ENCODE measurements at places on chromosomes 16 and 17. TPM values are rescaled to one million over a fixed set of nuclear protein-coding genes. Genes with fewer than 3 reads are reported as not detected.

DNA sequence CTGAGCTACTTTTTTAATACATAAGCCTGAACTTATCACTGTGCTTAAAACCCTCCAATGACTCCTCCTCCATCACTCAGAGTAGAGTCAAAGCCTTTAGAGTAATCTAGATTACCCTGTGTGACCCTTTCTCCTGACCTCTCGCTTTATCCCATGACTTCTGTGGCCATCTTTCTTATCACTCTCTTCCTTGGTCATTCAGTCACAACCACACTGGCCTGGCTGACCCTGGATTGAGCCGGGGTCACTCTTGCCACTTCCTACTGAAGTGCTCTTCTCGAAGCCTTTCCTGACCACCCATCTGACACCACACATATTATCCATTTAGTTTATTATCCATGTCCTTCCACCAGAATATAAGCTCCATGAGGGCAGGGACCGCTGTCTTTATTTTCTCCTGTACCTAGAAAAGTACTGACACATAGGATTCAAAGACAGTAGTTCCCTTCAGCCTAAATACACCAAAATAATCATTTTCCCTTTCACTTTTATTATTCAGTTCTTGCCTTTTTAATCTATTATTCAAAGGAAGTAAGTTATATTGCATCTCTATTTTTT lies 28.0 kb upstream of the ABCA9 start:
- H3K4me1 ChIP-seq = no peaks in the 10 kb centered on the region
- no peak overlapping the region for H3K4me3 ChIP-seq
- H3K36me3 ChIP-seq = peaks cover 30% of the 10 kb centered on the region
- DNase-seq = no peak

Gene TAT
- not detected for total RNA-seq

DNA sequence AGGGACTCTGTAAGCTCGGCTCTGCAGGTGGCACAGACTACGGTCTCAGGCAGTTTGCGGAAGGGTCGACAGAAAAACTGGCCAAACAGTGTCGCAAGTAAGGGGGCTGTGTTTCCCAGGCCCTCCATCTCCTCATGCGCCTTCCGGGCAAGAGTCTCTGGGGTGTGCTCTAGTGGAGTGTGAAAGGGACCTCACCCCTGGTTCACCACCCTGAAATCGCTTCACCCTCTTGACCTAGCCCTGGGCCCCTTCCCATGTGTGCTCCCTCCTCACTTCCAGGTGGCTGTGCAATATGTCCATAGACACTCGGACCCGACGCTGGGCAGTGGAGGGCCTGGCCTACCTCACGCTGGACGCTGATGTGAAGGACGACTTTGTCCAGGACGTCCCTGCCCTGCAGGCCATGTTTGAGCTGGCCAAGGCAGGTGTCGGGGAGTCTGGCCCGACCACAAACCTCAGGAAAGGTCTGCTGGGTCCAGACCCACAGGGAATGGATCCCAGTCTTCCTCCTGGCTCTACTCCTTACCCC lies 22.3 kb downstream of the UNC45B start:
- H3K27me3 ChIP-seq = no peaks in the 10 kb centered on the region
- H3K36me3 ChIP-seq = peaks cover 29% of the 10 kb centered on the region
- no peak overlapping the region for H3K4me3 ChIP-seq
- H3K27ac ChIP-seq = no peak overlapping the region
- DNase-seq = no peak

DNA sequence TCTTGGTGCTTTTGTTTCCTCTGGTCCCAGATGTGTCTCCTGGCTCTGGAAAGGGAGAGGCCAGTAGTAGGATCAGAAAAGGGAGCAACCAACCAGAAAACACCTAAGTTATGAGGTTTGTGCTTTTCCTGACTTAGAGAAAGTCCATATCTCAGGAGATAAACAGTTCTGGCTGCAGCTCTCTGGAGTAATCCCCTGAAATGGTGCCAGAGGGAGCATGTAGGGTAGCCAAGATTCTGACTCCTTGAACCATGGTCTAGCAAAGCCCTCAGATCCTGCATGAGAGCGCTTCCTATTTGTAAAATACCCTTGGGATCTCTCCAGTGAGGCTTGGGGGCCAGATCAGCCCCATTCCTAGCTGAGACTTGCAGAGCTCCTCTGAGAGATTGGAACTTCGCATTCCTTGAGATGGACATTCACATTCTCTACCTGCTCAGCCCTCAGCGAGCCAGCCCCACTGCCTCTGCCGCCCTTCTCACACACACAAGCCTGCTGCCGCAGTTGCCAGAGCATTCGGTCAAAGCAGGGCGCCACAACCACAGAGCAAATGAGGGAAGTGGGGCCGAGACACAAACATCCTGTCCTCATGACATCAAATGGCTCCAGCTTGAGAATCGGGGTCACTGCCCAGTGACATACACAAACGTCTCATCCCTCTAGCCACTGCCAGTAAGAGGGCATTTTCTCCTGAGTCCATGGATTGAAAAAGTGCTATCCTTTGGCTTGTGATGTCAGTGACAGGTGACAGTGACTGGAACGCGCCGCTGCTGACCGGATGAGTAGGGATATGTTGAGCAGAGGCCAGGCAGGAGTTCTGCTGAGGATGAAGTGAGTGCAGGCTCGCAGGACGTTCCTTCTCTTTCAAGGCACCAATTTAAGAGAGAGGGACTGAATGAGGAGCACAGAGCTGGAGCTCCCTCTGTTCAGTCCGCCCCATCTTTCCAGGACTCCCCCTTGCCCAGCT lies 5.0 kb downstream of the ABHD15 start:
- no peaks in the 10 kb centered on the region for H3K36me3 ChIP-seq
- H3K27me3 ChIP-seq = no peaks in the 10 kb centered on the region
- peaks cover 40% of the 10 kb centered on the region for H3K4me1 ChIP-seq
- no peak overlapping the region for H3K4me3 ChIP-seq
- DNase-seq = peak; percentile 64

Gene PLLP
- 22.4 TPM for total RNA-seq

Gene C16orf54
- 0.90 TPM for total RNA-seq

GRCh38 chr16:68360956-68361355 lies 50.1 kb downstream of the PRMT7 start:
- H3K36me3 ChIP-seq = peaks cover 24% of the 10 kb centered on the region
- H3K4me3 ChIP-seq = no peak overlapping the region
- H3K4me1 ChIP-seq = no peaks in the 10 kb centered on the region

Gene WSB1
- total RNA-seq = 38.0 TPM

DNA sequence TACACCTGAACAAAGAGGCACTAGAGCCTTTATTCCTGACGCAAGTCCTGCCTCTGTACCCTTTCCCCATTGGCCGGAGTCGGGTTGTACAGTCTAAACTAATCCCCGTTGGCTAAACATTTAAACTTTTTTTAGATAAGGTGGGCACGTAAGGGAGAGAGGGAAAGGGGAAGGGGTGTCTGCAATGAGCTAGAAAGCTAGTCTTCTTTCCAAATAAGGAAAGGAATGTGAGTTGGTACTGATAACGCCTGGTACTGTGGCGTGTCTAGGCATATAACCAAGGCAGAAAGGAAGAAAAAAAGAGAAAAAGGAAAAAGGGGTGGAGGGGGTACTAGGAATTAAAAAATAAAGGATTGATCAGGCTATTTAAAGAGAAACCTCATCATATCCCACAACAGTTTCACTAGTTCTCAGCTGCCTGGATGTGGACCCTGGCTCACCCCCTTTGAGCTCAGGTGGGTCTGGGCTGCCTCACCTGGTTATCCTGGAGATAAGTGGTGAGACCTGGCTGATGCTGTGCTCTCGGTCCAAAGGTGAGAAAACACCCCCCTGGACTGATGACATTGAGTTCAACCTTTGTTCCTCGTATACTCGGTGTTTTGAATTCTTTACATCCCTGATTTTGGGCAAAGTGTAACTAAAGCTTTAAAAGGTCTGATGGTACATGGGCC lies 90.9 kb upstream of the EEF2KMT start:
- DNase-seq = no peak
- H3K4me1 ChIP-seq = no peaks in the 10 kb centered on the region
- H3K4me3 ChIP-seq = no peak overlapping the region
- no peaks in the 10 kb centered on the region for H3K27me3 ChIP-seq
- no peak overlapping the region for H3K27ac ChIP-seq
